Activated T-helper 1 cell treated with Interleukin-2 at 50 U/mL for 16 hours (primary cell): ENCODE measurements at places on chromosomes 1 and 21.

DNA sequence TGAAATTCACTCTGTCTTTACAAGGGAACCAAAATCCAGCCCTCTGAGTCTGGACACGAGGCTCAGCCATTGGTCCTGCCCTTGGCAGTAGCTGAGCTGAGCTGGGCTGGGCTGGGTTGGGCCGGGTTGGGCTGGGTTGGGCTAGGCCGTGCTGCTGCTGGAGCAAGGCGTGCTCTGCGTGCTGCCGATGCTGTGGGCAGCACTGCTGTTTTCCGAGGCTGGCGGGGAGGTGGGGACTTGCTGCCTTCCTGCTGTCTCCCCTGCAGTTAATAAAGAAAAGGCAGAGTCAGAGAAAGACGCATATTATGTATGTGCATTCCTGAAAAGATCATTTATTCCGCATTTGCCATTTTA is 182.9 kb downstream of the CDC7 start:
- DNase-seq: no peak

DNA sequence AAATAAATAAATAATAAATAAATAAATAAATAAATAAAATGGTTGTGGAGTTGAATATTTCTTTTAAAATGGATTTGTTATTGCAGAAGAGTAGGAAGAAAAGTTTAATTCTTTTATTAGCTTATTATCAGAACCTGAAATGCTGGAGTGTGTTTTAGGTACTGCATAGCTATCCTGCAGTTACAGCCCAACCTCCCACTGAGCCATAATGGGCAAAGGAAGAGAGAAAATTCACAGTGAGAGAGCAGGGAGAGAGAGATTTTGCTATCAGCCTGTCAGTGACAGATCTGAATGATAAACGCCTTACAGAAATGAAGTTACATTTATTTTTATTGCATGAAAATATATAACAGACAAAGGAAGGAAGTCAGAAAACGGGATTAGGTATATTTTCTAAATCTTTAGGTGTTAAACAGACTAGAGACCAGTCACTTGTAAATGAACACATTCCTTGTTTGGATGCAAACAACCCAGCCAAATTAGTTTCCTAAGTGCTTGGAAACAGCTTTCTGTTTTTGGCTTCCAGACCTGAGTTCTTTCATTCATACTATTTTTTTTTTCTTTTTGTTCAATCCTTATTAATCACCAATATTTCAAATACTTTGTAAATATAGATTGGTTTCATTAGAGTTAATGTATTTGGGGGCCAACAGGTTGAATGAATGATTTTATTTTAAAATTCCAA is 425.3 kb downstream of the USP25 start:
- DNase-seq: no peak

- no peak for DNase-seq
Measured at GRCh38 chr1:90881034-90881433, 140.8 kb downstream of the ZNF644 start.

DNA sequence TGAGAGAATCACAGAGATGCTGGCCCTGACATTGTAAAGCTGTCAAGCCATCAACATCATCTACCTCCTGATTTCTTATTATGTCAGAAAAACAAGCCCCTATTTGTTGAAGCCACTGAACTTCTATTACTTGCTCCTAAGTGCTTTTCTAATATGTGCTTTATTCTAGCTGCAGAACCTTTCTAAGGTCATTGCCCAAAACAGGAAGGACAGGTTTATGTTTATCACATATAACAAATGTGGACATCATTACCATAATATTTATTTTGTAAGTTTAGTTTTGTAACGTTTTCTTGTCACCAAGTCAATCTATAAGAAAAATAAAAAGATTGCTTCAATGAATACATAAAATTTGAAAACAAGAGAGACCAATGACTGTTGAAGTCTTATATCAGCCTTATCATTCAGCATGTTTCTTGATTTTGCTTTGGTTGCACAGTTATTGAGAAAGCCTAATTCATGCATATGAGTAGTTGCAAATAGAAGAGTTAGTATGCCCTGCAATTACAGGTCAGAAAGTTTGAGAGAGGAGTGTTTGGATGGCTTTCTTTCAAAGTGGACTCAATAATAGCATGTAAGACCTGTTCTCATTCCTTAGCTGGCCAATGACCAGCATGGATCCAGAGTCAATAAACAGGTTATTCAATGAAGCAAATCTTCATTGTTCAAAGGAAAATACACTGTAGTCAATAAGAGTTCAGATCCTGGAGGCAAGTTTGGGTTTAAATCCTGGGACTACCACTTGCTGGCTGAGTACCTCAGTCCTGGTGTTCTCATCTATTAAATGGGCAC is 84.1 kb downstream of the MAB21L3 start:
- no peak for DNase-seq

DNA sequence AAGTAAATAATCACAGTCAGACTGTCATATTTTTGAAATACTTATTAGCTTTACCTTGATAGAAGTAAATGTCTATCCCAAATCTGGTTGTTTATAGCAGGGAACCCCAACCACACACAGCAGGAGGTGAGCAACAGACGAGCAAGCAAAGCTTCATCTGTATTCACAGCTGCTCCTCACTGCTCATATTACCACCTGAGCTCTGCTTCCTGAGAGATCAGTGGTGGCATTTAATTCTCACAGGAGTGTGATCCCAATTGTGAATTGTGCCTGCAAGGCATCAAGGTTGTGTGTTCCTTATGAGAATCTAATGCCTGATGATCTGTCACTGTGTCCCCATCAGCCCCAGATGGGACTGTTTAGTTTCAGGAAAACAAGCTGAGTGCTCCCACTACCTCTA is 104.3 kb downstream of the GPATCH2 start:
- no peak for DNase-seq

DNA sequence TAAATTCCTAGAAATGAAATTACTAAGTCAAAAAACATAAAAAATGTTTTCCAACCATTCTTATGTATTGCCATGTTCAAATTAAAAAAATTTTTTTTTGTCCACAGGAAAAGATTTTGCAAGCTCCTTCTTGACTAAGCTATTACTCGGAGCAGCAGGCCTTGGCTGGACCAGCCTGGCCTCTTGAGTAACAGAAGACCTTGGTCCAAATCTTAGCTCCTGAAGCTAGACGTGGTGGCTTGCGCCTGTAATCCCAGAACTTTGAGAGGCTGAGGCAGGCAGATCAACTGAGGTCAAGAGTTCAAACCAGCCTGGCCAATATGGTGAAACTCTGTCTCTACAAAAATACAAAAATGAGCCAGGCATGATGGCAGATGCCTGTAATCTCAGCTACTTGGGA is 77.6 kb downstream of the CLSTN1 start:
- no peak for DNase-seq

DNA sequence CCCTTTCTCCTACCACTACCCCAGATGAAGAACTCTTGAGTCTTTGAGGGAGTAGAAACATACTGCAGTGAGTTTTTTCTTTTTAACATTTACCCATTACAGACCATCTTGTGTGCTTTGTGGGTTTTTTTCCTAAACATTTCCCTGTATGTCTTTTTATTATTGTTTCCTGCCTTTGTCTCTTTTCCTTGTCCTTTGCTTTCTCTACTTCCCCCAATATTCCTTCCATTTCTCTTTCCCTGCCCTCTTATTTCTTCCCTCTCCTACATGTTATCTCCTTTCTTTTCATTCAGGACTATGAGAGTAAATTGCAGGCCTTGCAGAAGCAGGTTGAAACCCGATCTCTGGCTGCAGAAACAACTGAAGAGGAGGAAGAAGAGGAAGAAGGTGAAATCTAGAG is 79.1 kb upstream of the PGD start:
- DNase-seq: no peak

GRCh38 chr1:162200096-162200847 is 130.8 kb downstream of the NOS1AP start:
- no peak for DNase-seq

- DNase-seq: no peak
Measured at GRCh38 chr1:148166558-148167492, 14.7 kb upstream of the NBPF11 start.

DNA sequence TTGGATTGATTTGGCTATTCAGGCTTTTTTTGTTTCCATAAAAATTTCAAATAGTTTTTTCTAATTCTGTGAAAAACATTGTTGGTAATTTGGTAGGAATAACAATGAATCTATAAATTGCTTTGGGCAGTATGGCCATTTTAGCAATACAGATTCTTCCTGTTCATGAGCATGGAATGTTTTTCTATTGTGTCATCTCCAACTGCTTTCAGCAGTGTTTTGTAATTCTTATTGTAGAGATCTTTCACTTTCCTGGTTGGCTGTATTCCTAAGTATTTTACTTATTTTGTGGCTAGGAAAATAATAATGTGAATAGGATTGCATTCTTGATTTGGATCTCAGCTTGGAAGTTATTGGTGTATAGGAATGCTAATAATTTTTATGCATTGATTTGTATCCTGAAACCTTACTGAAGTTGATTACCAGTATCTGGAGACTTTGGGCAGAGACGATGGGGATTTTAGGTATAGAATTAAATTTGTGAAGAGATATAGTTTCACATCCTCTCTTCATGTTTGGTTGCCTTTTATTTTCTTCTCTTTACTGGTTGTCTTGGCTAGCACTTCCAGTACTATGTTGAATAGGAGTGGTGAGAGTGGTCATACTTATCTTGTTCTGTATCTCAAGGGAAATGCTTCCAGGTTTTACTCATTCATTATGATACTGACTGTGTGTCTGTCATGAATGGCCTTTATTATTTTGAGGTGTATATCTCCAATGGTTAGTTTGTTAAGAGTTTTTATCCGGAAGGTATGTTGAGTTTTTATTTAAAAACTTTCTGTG is 57.3 kb downstream of the DRAM2 start:
- DNase-seq: no peak

- DNase-seq: no peak
Measured at GRCh38 chr21:45583831-45584509, 41.7 kb upstream of the SLC19A1 start.

- DNase-seq: no peak
Measured at GRCh38 chr1:102098536-102098935, 101.8 kb upstream of the OLFM3 start.

GRCh38 chr1:169844941-169845608 is 48.6 kb downstream of the SCYL3 start:
- no peak for DNase-seq
